Hepatocyte (in vitro differentiated cells): ENCODE measurements at places on chromosomes 3 and 15. TPM values are rescaled to one million over a fixed set of nuclear protein-coding genes. Genes with fewer than 3 reads are reported as not detected.

Gene GPR160
- 87.9 and 96.2 TPM in 2 replicates for total RNA-seq

Gene RNF168
- 9.4 and 13.5 TPM in 2 replicates for total RNA-seq

GRCh38 chr15:69798481-69799250 is 299.1 kb downstream of the TLE3 start:
- DNase-seq = no peak

GRCh38 chr3:193865896-193866480 is 270.0 kb upstream of the HES1 start:
- no peak for DNase-seq

GRCh38 chr3:40915346-40915865 is 283.9 kb upstream of the CTNNB1 start:
- DNase-seq = no peak

DNA sequence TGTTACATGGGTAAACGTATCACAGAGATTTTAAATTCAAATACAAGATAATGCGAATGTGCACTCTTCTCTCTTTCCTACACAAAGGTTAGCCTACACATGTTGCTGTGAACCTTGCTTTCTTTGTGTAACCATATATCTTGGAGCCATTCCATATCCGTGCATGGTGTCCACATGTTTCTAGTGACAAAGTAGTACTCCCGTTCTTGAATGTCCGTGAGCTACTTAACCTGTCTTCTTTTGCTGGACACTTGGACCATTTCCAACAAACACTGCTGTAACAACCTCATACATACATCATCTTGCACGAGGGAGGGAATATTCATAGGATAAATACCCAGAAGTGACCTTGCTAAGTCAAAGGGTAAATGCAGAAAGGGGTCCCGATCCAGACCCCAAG is 75.0 kb downstream of the STRIT1 start:
- DNase-seq = no peak

DNA sequence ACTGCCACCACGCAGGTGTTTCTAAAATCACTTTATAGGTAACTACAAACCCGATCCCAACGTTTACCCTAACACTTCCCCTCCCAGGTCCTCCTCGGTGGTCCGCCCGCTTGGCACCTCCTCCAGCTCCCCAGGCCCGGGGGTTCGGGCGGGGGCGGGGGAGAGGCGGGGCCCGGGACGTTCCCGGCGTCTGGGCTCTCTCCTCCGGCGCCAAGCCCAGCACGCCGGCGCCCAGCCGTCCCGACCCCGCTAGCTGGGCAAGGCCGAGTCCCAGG is 562 bp downstream of the CGGBP1 start:
- no peak for DNase-seq

DNA sequence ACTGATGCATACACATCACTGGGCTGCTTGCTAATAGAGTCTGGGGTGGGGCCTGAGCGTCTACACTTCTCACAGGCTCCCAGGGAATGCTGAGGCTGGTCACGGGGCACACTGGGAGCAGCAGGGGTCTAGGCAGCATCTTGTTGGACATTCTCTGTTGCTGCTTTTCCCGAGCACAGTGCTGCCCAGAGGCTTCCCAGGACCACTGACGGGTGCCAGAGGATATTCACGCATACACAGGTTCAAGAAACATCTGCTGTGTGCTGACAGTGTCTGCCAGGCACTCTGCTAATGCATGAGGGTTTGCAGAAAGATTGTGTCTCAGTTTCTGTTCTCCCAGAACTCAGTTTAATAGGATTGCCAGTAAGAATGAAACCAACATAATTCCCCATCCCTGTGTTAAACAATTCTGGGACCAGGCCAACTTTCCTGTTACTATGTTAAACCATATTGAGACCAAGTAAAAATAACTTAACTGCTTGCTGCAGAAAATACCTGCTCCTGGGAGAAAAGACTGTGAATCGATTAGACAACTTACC is 23.9 kb upstream of the BCL2L10 start:
- DNase-seq = no peak

DNA sequence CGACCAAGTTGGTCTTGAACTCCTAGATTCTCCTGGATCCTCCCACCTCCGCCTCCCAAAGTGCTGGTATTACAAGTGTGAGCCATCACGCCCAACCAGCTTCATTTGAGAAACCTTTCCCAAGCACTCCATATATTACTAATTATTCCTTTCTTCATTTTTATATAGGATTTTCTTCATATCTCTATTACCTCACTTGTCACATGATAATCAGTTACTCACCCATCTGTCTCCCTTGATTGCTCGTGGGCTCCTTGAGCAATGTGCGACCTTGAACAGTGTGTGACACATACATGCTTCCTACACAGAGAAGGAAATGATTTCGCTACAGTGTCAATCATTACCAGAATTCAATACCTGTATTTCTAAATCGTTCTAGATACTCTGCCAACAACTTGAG is 110.7 kb upstream of the C2CD4B start:
- no peak for DNase-seq
